Stimulated activated CD8-positive, alpha-beta memory T cell treated with anti-CD3 and anti-CD28 coated beads, Interleukin-7, amount 100 ng/mL, for 24 hours (primary cell): ENCODE measurements at places on chromosomes 12 and 14.

DNA sequence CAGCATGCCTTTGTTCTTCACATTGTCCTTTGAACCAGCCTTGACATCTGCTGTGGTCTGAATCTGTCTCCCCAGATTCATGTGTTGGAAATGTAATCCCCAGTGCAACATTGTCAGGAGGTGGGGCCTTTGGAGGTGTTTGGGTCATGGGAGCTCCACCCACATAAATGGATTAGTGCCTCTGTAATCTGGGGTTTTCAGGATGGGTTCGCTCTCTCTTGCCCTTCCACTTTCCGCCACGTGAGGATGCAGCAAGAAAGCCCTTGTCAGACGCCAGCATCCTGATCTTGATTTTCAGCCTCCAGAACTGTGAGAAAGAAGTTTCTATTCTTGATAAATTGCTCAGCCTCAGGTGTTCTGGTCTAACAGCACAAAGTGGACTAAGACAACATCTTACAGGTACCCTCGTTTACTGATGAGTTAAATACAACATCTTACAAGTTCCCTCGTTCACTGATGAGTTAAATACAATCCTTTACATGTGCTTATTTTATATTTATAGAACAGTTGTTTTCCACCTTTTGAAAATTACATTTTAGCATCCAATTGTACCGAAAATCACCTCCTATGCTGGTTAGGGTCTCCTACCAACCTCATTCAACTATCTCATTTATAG is 54.4 kb upstream of the RIMBP2 start:
- no peak for DNase-seq

DNA sequence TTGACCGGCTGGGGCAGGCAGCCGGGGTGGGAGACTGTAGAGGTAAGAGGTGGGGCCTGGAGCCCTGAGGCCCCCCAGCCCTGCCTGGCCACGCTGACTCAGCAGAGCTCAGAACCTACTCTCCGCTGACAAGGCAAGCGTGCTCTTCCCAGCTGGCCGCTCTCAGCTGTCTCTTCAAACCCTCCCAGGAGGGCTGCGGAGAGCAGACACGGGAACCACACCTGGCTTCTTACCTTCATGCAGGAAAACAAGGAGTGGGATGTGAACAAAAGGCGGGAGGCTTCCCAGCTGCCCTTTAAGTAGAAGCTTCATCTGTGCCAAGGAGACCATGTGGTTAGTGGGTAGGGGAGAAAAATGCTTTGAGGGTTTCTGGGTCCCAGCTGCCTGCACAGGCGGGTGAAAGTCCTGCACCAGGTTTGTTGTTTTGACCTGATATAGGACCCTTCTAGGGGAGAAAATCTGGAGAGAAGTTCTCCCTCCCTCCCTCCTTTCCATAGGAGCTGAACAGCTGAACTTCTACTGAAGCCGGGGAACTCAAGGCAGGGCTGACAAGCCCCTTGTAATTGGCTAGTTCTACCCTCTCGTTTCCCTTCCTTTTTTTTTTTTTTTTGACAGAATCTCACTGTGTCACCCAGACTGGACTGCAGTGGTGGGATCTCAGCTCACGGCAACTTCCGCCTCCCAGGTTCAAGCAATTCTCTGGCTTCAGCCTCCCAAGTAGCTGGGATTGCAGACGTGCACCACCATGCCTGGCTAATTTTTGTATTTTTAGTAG is 12.8 kb upstream of the TESC start:
- no peak for DNase-seq

GRCh38 chr12:7973457-7973825 is 37.5 kb upstream of the SLC2A3 start:
- no peak for DNase-seq

GRCh38 chr12:83040339-83040738 is 353.6 kb downstream of the TMTC2 start:
- no peak for DNase-seq

DNA sequence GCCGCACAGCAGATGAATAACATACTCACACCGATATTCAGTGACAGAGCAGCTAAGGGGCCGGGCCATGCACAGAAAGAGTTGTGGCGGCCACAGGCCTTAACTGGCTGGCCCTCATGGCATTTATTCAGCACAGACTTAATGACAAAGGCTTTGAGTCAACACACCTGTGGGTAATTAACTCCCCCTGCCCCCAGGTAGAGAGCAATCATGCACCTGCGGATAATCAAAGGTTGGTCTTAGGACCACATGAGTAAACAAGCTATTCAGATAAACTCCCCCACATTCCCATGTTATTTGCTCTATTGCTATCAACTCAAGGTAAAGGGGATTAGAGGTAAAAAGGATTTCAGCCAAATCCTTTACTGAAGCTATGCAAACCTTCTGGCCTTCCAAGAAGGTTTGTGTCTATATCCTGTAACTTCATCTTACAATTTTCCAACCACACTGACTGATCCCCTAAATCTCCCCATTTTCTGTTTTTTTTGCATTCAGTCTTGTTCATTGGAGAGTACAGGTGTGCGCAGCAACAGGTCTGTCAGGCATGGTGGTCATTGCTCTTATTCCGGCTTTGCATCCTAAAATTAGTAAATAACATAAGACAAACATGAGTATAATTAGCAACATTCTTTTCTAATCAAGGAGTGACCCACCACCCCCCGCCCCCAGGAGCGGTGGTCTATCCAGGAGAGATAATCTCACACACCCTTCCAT is 16.9 kb upstream of the BLTP3B start:
- DNase-seq: no peak

DNA sequence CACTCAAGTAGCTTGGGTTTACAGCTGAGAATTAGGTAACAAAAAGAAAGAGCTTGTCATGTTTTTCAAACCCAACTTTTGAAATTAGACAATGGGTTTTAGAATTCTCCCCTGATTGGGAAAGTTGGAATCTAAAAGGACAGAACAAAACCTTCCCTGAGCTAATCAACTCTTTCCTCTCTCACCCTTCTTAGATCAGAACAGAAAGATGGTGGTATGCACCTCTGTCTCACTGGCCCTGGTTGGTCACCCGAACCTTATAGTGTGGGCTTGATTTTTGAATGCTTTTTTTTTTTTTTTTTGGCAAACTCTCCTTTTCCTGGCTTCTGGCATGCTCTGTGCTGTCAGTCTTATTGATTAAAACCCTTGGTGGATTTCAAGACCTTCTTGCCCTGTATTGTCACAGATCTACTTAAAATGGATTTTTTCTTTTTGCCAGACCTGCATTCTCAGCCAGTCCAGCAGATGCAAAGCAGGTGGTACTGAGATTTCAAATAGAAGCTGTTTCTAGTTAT is 251.1 kb upstream of the RMST start:
- DNase-seq: no peak

GRCh38 chr12:91529829-91530228 is 347.2 kb upstream of the DCN start:
- no peak for DNase-seq

DNA sequence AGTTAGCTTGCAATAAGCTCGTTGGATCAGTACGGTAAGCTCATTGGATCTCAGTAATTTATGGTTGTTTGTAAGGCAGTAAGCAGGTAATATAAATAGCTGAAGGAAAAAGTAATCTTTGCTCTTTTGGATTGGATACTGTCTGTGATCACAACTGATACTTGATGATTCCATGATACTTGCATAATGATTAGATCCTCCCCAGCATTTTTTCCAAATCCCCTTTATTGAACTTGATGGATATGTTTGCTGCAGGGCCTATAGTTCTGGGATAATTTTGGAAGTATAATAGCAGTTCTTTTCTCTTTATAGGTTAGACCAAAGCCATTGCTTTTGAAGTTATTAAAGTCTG is 5.2 kb downstream of the MDM2 start:
- DNase-seq: no peak

- no peak for DNase-seq
These were observed 59.1 kb upstream of the MED13L start for GRCh38 chr12:116336542-116337065.

- DNase-seq: no peak
These were observed 1.4 kb upstream of the RNF10 start for GRCh38 chr12:120532701-120533238.

DNA sequence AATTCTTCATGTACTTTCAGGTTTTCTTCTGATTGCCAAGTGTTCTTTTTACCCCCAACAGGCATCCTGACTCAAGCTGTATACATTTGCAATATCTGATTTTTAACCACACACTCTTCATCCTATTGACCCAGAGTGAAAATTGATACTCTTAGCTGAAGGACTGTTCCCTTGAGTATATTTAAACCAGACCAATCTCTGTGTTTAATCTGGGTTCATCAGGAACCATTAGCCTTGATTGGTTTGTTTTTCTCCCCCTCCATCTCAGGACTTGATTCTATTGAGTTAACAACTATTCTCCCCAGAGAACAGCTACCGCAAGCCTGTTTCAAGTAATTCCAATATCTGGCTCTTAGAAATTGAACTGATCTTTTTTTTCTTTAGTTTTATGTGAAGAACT is 222.3 kb upstream of the NOVA1 start:
- no peak for DNase-seq

DNA sequence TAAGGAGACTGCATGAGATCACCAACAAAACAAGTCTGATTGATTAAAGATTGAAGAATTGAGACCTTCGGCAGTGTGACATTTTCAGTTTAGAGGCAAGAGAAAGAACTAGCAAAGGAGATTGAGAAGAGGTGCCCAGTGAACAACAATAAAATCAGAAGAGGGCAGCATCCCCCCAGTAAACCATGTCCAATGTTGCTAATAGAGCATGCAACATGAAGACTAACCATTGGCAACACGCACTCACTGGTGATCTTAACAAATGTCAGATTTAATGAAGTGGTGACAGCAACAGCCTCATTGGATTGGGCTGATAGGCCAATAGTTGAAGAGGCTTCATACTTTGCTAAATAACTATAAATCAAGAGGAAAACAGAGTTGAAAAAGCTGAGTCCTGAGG is 20.7 kb upstream of the TAS2R14 start:
- no peak for DNase-seq

GRCh38 chr12:109016016-109016415 is 4.9 kb downstream of the SVOP start:
- no peak for DNase-seq

DNA sequence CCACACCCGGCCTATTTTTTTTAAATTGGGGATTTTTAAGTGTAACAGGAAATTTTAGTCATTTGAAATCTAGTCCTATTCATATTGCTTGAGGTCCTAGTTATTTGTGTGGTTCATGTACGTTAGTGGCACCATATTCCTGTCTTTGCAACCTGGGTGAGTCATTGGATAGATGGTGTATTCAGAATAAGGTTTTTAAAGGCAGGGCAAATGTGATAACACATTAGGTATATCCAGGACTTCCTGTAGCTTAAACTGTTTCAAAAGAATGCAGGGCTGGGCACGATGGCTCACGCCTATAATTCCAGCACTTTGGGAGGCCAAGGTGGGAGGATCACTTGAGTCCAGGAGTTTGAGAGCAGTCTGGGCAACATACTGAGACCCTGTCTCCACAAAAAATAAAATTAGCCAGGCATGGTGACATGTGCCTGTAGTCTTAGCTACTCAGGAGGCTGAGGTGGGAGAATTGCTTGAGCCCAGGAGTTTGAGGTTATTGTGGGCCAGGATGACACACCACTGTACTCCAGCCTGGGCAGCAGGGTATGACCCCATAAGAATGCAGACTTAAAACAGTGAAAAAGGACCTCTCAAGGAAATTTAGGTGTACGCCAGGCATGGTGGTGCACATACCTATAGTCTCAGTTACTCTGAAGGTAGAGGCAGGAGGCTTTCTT is 8.1 kb downstream of the ATP6V0A2 start:
- DNase-seq: no peak

DNA sequence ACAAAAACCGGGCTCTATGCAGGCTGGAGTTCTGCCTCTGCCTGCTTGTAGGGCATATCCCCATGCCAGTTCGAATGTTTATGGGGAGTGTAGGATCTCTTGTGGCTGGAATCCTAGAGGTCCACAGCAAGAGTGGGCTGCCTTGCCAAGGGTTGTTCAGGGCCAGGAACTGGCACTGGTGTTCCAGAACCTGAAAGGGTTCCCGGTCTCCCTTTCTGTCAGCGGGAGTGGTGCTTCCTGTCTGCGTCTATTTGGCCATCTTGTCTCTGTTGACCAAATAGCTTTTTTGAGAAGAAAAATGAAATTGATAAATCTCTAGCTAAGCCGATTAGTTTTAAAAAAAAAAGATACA is 17.8 kb downstream of the OLR1 start:
- no peak for DNase-seq

- DNase-seq: peak; percentile 28
These were observed at the start of gene HOXC5 for GRCh38 chr12:54032627-54033100. Gene HOXC5, plus strand, starts transcription at chr12:54033050. Its CDS starts 73 bp downstream, at chr12:54033123.

DNA sequence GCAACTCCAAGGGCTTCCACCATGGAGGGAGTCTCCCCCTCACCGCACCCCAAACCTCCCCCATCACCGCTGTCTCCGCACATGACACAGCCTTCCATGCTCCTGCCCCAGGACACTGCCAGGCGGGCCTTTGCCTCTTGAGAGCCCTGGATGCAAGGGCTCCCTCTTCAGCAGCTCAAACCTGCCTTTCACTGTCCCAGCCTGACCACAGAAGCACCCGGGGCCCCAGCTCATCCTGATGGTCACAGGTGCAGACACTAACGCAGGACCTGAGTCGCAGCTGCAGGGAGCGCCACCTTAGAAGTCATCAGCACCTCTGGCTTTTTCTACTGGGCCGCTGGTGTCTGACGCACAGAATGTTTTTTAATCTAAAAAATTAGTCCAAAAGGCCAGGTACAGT is 54.0 kb downstream of the SYNE3 start:
- no peak for DNase-seq

DNA sequence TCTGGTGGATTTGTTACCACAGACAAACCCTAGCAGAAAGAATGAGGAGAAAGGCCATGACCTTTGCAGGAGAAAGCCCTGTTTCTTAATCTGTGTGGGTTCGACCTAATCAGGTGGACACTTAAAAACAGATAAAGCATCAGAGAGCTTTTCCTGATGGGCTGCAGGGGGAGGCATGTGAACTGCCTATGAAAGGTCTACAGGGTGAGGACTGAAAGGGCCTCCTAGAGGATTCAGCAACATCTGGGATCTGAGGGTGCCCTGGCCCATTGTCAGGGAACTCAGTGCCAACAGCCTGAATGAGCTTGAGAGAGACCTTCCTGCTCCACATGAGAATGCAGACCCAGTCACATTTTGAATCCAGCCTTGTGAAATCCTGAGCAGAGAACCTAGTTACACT is 178.8 kb upstream of the DDHD1 start:
- DNase-seq: no peak

GRCh38 chr12:18703321-18703720 is 34.5 kb downstream of the PLCZ1 start:
- DNase-seq: no peak

DNA sequence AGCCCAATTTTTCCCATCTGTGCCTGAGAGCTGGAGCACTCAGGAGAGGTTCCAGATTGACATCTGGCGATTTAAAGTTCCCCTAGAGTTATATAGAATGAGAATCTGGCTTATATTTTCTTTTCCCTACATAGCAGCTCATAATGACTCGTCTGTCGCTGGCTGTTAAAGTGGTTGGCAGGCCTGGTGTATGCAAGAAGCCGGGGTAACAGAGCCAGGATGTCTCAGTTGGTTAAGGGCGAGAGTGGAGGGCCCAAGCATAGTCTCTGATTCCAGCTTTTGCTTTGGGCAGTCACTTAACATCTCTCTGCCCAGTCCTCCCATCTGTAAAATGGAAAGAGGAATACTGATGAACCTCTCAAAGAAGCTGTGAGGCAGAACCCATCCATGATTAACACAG is 751.6 kb downstream of the NOVA1 start:
- DNase-seq: no peak
